ENCODE measurements at places on chromosomes 7 and 10.

DNA sequence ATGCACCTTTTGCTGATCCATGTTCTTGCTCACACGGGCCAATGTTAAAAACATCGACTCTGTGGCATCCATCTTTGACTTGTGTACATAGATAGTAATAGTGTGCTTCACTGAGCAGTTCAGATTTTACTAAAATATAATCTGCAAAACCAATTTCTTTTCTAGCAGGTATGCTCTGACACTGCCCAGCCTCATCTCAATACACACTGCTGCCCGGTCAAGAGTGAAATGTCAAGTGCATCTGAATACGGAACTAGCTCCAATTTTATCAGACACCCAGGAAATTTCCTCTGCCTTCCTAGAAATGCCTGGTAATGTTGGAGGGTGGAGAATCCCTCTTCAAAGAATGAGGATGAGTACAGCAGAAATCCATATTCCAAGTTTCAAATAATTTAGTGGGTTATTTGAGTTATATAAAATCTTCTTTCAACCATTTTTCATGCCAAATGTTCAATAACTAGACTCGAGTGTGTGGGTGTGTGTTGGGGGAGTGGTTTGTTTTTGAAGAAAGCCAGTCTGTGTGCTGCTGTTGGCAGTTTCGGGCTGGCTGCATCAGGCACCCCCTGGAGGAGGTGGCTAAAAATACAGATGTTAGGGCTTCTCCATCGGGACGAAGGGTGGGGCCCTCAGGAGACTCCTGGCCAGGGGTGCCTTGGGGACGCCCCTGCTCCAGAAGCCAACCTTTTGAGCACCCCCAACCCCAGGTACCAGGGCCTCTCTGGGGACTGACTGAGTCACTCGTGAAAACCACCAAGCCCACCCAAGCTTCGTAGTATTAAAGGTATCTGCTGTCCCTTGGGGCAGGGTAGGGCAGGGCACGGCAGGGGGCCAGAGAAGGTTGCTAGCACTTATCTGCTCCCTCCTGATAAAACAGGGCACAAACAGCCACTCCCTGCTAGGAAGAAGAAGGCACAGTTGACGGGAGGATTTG, 15.4 kb downstream of the CTBP2 start:
- DNase-seq: no peak

- no peak for DNase-seq
These were observed 72.6 kb upstream of the SEPHS1 start for GRCh38 chr10:13420532-13421307.

DNA sequence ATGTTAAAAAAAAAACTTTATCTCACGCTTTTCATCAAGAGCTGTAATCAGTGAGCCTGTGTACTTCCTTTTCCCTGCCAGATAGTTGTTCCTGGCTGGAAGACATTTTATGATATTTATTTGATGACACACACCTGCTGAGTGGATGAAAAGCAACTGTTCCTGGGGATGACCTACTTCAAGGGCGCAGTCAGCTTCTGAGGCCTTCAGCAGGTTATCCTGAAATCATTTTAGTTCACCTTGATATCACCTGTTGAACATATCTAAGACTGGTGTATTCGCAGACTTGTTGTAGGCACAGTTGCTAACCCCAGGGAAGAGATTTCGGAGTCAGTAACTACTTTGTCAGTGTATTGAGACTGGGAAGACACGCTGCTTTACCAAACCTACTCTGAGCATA, 234.5 kb upstream of the TCF7L2 start:
- no peak for DNase-seq

DNA sequence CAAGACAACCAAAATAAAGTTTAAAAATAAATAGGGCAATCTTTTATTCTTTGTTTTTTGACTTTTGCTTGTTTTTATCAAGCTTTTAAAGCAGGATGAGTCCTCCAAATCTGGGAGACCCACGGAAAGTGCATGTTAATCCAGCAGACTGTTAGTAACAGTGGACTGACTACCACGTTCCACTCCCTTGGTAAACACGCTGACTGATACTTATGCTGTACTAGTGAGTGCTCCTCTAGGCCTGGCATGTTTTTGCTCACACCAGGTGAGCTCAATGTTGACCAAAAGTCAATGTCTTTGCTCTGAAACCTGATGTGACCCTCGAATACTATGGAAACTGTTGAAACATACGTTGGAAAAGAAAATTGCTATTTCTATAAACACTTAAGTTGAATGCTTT, 88.4 kb downstream of the KIAA1549 start:
- no peak for DNase-seq
